ENCODE measurements at places on chromosomes 3 and 15. TPM values are rescaled to one million over a fixed set of nuclear protein-coding genes. Genes with fewer than 3 reads are reported as not detected.
A peak's percentile ranks its signal among the peaks of the same experiment; 100 is the strongest.

ACAN gene
- not detected for total RNA-seq

SMAD6 gene
- total RNA-seq, result 0.14 TPM

- DNase-seq, result no peak
Observed at GRCh38 chr3:102741105-102741504, 306.3 kb downstream of the ZPLD1 start.

GRCh38 chr3:12708584-12709192 lies 44.8 kb upstream of the RAF1 start:
- no peak for DNase-seq

DNA sequence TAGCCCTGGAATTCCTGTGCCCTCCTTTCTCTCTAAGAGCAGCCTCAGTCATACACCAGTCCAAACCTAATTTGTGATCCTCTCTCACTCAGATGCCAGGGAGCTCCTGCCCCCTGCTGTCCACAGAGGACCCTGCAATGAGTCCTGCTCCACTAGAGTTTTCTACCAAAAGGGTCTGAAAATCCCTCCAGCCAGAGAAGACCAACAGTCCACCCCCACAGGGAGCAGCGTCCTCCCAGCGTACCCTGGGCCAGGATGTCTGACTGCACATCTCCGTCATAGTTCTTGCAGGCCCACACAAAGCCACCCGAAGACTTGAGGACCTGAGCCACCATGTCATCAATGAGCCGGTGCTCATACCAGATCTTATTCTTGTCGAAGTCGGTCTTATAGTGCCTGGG lies 15.4 kb downstream of the IDH2 start:
- DNase-seq, result peak; percentile 69

DNA sequence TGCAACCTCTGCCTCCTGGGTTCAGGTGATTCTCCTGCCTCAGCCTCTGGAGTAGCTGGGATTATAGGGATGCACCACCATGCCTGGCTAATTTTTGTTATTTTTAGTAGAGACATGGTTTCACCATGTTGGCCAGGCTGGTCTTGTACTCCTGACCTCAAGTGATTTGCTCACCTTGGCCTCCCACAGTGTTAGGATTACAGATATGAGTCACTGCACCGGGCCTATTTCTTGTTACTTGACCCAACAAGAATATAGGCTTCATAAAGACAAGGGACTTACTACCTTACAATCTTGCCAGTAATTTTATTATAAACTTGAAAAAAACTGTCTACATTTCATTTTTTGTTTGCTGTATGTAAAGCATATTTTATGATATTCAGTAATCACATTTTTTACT lies 21.4 kb upstream of the ZBTB47 start:
- DNase-seq, result no peak

DNA sequence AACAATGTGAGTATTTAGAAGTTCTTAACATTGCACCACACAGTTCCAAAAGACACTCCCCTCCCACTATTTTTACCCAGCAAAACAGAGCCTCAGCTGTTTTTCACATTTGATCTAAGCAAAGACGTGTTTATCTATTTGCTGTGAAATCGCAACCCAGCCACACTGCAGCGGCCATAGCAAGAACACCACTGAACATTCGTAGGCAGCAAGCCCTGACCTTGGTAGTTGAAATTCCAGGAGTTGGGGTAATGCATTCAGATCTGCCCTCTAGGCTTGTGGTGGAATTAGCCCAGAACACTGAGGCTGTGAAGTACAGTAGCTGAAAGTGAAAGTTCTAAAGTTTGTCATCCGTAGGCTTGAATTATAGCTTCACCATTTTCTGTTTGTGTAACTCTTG lies 17.1 kb upstream of the SLC24A5 start:
- DNase-seq, result no peak

DNA sequence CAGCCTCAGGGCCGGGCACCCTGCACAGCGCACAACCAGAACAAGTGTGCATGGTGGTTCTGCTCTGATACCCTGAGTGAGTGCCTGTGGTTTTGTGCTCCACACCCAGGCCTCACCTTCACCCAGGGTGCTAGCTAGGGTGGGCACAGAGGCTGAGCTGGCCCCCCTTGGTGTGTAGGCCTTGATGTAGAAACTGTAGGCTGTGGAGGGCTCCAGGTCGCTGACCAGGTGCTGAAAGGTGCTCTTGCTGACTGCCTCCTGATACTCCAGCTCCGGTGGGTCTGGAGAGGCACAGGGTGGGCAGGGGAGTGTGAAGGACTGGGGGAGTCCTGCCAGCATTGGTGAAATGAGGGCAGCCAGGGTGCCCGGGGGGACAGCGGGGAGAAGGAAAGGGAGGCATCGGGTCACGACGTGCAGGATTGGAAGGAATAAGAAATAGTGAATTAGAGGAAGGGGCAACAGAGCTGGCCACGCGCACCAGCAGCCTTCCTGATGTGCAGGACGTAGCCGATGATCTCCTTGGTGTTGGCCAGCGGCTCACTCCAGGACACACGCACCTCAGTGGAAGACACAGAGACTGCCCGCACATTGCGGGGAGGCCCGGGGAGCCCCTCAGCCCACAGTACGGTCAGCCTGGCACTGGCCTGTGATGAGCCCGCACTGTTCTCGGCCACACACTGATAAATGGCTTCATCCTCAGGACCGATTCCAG lies 26.6 kb downstream of the RNU5B-1 start:
- DNase-seq, result no peak

Data from activated CD8-positive, alpha-beta memory T cell treated with anti-CD3 and anti-CD28 coated beads, Interleukin-2, amount 10 ng/mL, durations not matched to agents 7 days and 5 days (primary cell).